OCI-LY7 (cell line): ENCODE measurements at places on chromosomes 12 and 14.

- peak; percentile 69 for DNase-seq
Observed at GRCh38 chr12:92502417-92503028, 200.3 kb upstream of the PLEKHG7 start.

DNA sequence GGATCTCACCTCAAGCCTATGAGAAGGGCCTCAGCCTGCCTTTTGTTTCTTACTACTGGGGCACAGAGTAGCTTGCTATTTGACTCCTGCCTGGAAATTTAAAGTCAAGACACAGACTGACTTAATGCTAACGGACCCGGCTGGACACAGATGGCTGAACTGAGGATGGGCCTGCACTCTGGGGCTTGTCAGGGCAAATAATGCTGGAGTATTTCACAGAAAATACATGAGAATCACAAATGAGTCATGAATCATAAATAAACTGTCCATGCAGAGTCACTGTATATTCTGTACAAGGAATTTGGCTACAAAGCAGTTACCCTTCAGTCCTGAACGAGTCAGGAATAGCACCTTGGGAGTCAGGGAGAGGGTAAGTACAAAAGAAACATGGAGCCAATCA, 683.2 kb upstream of the FOXG1 start:
- DNase-seq = no peak

- no peak for DNase-seq
Observed at GRCh38 chr12:104354868-104355570, 51.5 kb downstream of the EID3 start.

DNA sequence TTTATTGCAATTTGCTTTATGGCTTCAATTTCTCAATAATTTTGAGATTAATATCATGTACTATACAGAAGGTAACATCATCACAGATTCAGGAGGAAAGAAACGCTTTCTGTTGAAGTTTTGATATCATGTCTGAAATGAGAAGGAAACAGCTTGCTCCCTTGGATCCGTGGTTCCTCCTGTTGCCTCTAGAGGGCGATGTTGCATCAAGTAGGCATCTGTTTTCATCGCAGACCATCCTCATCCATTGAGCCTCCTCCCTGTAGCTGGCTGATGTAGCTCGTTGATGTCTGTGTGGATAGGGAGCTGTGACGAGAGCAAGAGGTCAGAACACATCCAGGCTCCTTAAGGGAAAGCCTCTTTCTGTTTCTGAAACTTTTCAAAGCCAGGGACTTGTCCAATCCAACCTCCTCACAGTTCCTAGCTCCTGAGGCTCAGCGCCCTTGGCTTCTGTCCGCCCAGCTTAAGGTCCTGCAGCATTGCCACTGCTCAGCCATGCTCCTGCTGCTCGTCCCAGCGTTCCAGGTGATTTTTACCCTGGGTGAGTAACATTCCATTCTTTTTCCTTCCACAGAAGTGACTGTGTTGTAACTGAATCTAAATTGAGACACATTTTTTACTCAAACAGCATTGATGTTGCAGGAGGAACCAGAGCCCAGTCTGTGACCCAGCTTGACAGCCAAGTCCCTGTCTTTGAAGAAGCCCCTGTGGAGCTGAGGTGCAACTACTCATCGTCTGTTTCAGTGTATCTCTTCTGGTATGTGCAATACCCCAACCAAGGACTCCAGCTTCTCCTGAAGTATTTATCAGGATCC, 304.8 kb upstream of the OR4E1 start:
- DNase-seq = peak; percentile 66

DNA sequence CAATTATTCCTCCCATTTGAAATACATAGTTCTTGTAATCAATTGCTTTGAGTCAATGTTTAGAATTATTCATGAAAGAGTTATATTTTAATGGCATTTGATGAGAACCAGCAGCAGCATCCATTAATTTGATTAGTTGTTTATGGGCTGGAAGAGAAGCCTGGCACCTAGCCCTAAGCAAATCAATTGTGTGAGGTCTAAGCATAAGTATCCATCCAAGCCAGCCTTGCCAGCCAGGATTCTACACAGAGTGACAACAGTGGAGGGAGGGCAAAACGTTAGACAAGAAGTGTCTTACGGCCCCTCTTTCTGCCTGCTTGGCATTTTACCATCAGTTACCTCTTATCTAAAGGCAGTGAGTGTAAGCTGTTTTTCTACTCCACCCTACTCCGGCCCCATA, 478.5 kb downstream of the NELL2 start:
- no peak for DNase-seq

GRCh38 chr14:26873362-26873960, 275.6 kb upstream of the NOVA1 start:
- no peak for DNase-seq

GRCh38 chr12:27057543-27057942, 24.8 kb downstream of the C12orf71 start:
- no peak for DNase-seq
